ENCODE measurements at places on chromosomes 4 and X. TPM values are rescaled to one million over a fixed set of nuclear protein-coding genes. Genes with fewer than 3 reads are reported as not detected.
A peak's percentile ranks its signal among the peaks of the same experiment; 100 is the strongest.

RNF175 gene
- under 0.01 TPM for total RNA-seq

SOWAHD gene
- 0.72 TPM for total RNA-seq

TMEM271 gene
- total RNA-seq, result not detected

FAM114A1 gene
- total RNA-seq, result 392 TPM

AMMECR1 gene
- 14.5 TPM for total RNA-seq

VSIG1 gene
- not detected for total RNA-seq

ESX1 gene
- not detected for total RNA-seq

DNA sequence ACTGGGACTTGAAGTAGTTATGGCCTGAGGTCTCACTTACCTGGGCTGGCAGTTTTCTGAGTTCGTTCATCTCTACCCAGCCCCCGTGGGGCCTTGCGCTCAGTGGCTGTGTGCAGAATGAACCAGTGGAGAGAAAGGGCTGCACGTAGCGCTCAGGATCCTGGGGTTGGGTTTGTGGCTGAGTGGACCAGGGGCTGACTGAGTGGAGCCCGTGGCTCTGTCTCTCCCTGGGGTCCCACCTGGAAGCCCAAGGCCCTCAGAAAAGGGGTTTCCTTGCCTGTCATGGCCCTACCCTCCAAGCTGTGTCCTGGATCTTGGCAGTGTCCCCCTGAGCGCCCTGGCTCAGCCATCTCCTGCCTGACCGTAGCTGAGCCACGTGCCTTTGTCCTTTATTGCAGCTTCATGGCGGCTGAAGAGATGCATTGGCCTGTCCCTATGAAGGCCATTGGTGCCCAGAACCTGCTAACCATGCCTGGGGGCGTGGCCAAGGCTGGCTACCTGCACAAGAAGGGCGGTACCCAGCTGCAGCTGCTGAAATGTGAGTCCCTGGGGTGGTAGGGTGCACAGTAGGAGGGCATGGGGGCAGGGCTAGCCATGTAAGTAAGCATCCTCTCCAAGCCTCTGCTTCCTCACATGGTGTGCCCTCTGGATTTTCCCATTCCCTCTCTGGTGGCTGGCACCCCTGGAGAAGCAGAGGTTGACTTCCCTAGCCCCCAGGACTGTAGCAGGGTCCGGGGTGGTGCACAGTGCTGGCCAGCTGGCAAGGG lies 23.2 kb upstream of the ADD1 start:
- no peaks in the 10 kb centered on the region for H3K4me1 ChIP-seq
- H3K27me3 ChIP-seq, result no peaks in the 10 kb centered on the region
- H3K36me3 ChIP-seq, result peaks cover 17% of the 10 kb centered on the region
- H3K27ac ChIP-seq, result no peak overlapping the region

GRCh38 chrX:121336831-121337421 lies 289.5 kb downstream of the GLUD2 start:
- no peak for DNase-seq
- H3K27ac ChIP-seq, result no peak overlapping the region
- no peaks in the 10 kb centered on the region for H3K4me1 ChIP-seq
- H3K27me3 ChIP-seq, result no peaks in the 10 kb centered on the region
- no peak overlapping the region for H3K4me3 ChIP-seq

GRCh38 chr4:158211222-158211621 lies 936 bp downstream of the TMEM144 start:
- H3K4me3 ChIP-seq, result peak overlapping the region; percentile 72
- H3K4me1 ChIP-seq, result peaks cover 10% of the 10 kb centered on the region
- H3K27ac ChIP-seq, result peak overlapping the region; percentile 74
- H3K27me3 ChIP-seq, result no peaks in the 10 kb centered on the region

DNA sequence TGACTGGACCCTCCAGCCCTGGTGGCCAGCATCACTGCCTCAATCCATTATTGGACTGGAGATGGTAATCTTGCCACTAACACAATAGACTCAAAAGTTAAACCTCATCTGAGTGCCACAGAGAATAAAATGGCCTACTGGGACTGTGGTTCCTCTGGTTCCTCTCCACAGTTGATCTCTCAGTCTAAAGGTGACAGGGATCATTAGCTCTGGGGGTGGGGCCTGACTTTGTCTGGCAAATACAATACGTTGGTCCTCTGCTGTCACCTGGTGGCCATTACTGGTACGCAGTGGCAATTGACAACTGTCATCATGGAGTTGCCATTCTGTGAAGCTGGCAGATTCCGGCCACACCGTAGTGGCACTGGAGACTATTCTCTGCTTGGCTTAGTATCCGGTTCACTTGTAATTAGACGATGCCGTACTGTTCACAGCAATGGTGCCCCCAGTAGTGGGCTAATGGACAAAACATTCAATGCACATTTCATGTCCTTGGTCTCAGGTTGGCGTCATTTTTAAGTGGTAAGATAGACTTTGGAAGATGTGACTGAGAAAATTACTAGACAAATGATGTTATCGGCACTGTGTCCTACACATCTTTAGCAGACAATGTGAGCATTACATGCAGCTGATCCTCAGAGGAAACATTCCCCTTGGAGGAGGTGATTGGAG lies 6.7 kb downstream of the FGFBP2 start:
- H3K4me1 ChIP-seq, result no peaks in the 10 kb centered on the region
- no peak for DNase-seq
- H3K4me3 ChIP-seq, result no peak overlapping the region

- H3K27ac ChIP-seq, result peak overlapping the region; percentile 74
- DNase-seq, result peak; percentile 54
- H3K36me3 ChIP-seq, result no peaks in the 10 kb centered on the region
- H3K4me3 ChIP-seq, result no peak overlapping the region
Measured at GRCh38 chr4:123786163-123786915, 389.7 kb downstream of the SPRY1 start.

- H3K27me3 ChIP-seq, result no peaks in the 10 kb centered on the region
- H3K27ac ChIP-seq, result no peak overlapping the region
- no peak for DNase-seq
- no peaks in the 10 kb centered on the region for H3K36me3 ChIP-seq
Measured at GRCh38 chrX:86348669-86349068, 200.4 kb downstream of the DACH2 start.

GRCh38 chr4:58214376-58214775 lies 1104.2 kb upstream of the IGFBP7 start:
- H3K27ac ChIP-seq, result no peak overlapping the region
- H3K4me3 ChIP-seq, result no peak overlapping the region
- H3K36me3 ChIP-seq, result no peaks in the 10 kb centered on the region
- no peaks in the 10 kb centered on the region for H3K4me1 ChIP-seq
- DNase-seq, result no peak
- H3K27me3 ChIP-seq, result no peaks in the 10 kb centered on the region

DNA sequence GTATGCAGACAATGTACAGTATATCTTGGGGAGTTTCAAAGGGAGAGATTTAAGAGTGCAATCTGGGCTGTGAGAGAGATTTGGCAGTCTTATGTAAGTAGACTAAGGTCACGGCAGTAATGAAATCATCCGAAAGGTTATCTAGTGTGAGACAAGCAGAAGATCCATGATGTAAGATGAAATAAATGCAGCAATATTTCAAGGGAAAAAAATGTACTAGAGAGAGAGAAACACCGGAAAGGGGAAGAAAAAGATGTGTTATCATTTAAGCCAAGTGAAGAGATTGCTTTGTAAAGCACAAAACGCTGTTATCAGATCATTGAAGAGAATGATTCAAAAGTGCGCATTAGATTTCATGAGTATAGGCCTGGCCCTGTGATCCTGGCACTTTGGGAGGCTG lies 88.4 kb upstream of the GUCY1A1 start:
- no peak overlapping the region for H3K27ac ChIP-seq
- H3K36me3 ChIP-seq, result no peaks in the 10 kb centered on the region
- no peaks in the 10 kb centered on the region for H3K27me3 ChIP-seq
- no peak for DNase-seq
- no peak overlapping the region for H3K4me3 ChIP-seq
- peaks cover 8% of the 10 kb centered on the region for H3K4me1 ChIP-seq

DNA sequence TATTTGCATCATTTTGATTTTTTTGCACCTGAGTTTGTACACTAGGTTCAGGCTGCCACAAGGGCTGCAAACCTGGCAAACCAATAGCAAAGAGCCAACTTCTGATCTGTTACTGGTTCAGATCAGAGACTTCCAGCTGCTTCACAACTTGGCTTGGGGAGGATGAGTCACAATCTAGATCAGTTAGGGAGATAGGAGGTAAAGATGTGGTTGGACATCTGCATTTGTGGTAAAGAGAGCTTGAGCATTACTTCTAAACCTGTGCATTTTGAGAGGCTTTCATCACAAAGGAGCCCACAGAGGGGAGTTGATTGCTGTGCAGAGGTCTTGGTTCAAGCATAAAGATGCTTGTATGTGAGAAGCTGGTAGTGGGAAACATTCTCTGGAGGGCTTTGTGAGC lies 34.5 kb downstream of the LINC00632 start:
- no peak overlapping the region for H3K4me3 ChIP-seq
- no peak overlapping the region for H3K27ac ChIP-seq
- no peak for DNase-seq
- no peaks in the 10 kb centered on the region for H3K4me1 ChIP-seq
- H3K27me3 ChIP-seq, result no peaks in the 10 kb centered on the region

DNA sequence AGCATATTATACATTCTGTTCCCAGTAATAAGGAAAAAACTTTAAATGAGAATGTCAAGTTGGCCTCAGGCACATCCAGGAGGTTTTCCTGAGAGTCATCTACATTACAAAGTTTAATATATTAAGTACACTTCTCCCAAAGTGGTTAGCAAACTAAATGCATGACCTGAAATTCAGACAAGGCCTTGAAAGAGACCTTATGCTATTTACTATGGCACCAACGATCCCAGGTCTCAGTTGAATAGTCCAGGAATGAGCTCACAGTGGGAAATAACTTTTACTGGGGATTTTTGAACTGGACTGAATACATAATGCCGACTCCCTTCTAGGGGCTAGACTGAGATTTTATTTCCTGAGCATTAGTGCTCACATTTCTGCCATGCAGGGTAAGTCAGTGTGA lies 1577.5 kb upstream of the PCDH7 start:
- no peaks in the 10 kb centered on the region for H3K4me1 ChIP-seq
- DNase-seq, result no peak
- H3K36me3 ChIP-seq, result no peaks in the 10 kb centered on the region
- H3K27ac ChIP-seq, result no peak overlapping the region
- no peak overlapping the region for H3K4me3 ChIP-seq
- H3K27me3 ChIP-seq, result no peaks in the 10 kb centered on the region

DNA sequence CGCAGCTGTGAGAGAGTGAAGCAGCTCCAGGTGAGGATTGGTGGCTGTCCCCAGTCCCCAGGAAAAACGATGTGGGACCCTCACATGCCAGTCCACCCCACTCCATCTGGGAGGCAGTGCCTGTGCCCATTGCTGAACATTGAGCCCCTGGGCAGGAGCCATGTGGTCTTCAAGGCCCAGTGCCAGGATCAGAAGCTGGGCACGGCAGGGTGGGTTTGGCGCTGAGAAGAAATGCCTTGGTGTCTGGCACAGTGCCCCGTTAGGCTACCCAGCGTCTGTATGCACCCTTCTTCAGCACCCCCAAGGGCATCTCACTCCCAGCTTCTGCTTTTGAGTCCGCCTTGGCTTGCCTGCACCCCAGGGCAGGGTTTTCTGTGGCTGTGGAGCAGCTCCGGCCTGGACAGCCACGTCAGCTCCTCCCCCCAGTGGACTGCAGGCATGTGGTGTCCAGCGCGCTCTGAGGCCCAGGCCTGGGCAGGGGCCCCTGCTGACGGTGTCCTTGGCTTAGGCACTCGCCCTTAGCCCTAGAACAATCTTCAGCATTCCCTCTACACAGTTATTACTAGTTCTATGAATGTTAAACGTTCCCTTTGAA lies 28.6 kb downstream of the RGS12 start:
- peak overlapping the region; percentile 69 for H3K27ac ChIP-seq
- H3K36me3 ChIP-seq, result peaks cover 9% of the 10 kb centered on the region
- no peak overlapping the region for H3K4me3 ChIP-seq

- no peaks in the 10 kb centered on the region for H3K36me3 ChIP-seq
- peak; percentile 99 for DNase-seq
- peak within 1 kb of the TSS; percentile 85 for H3K4me3 ChIP-seq
- peak within 1 kb of the TSS; percentile 97 for H3K27ac ChIP-seq
- H3K4me1 ChIP-seq, result peaks cover 46% of the 10 kb centered on the region
- H3K27me3 ChIP-seq, result no peaks in the 10 kb centered on the region
Measured at GRCh38 chr4:15655223-15656037, at the start of gene FBXL5. TSS of gene FBXL5 (minus strand) at chr4:15655357. CDS start at chr4:15655287, 70 bp downstream.

- no peaks in the 10 kb centered on the region for H3K36me3 ChIP-seq
- peak; percentile 51 for DNase-seq
- no peak overlapping the region for H3K4me3 ChIP-seq
- peaks cover 21% of the 10 kb centered on the region for H3K4me1 ChIP-seq
- no peaks in the 10 kb centered on the region for H3K27me3 ChIP-seq
- no peak overlapping the region for H3K27ac ChIP-seq
Measured at GRCh38 chr4:86497980-86498862, 95.9 kb upstream of the PTPN13 start.

DNA sequence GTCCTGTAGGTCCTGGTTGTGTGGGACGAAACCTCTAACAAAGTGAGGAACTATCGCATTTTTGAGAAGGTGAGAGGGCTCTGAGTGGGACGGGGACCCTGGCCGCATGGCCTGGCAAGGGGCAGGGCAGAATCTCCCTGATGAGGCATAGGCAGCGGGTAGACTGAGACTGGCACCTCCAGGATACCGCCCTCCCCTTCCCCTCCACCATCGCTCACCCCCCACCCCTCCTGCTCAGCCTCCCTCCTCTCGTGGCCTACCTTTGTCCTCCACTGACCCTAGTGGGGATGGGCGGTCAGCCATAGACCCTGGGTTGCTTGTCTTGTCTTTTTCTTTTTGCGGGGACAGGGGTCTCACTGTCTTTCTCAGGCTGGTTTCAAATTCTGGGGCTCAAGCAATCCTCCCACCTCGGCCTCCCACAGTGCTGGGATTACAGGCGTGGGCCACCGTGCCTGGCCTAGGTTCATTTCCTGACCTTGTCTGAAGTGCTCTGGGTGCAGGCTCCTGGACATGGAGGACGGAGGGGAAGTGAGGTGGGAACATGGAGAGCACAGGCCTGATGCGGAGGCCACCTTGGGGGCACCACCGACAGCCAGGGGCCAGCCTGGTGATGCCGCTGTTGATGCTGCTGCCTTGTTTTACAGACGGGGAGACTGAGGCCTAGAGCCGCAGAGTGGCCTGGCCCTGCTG lies 10.5 kb upstream of the ADD1 start:
- no peak overlapping the region for H3K4me3 ChIP-seq
- H3K27ac ChIP-seq, result no peak overlapping the region
- peaks cover 39% of the 10 kb centered on the region for H3K36me3 ChIP-seq
- peaks cover 16% of the 10 kb centered on the region for H3K4me1 ChIP-seq

- no peaks in the 10 kb centered on the region for H3K4me1 ChIP-seq
- H3K27me3 ChIP-seq, result peaks cover 30% of the 10 kb centered on the region
- H3K4me3 ChIP-seq, result peak within 1 kb of the TSS; percentile 42
- H3K36me3 ChIP-seq, result no peaks in the 10 kb centered on the region
- no peak within 1 kb of the TSS for H3K27ac ChIP-seq
- DNase-seq, result no peak
Measured at GRCh38 chrX:108439426-108439942, at the start of gene COL4A5. TSS of gene COL4A5 (plus strand) at chrX:108439838. CDS start at chrX:108440126, 288 bp downstream.

DNA sequence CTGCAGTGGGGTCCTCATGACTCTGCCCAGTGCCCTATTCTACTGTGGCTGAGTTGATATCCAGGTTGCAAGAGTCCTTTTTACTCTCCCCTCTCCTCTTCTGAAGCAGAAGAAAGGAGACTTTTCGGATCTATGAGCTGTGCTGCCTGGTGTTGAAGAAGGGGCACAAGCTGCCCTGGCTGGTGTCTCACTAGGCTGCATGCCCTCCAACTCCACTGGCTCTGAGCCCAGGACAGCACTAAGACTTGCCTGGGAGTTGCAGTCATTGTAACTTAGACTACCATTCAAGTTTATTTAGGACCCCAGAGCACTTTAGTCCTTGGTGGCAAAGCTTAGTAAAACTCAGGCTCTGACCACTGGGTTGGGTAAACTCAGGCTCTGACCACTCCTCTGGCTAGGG lies 89.4 kb downstream of the GABRB1 start:
- no peaks in the 10 kb centered on the region for H3K4me1 ChIP-seq
- H3K27ac ChIP-seq, result no peak overlapping the region
- DNase-seq, result no peak
- H3K4me3 ChIP-seq, result no peak overlapping the region
- H3K36me3 ChIP-seq, result no peaks in the 10 kb centered on the region

All from osteoblast (primary cell).